ENCODE measurements at places on chromosomes 6 and 20.

DNA sequence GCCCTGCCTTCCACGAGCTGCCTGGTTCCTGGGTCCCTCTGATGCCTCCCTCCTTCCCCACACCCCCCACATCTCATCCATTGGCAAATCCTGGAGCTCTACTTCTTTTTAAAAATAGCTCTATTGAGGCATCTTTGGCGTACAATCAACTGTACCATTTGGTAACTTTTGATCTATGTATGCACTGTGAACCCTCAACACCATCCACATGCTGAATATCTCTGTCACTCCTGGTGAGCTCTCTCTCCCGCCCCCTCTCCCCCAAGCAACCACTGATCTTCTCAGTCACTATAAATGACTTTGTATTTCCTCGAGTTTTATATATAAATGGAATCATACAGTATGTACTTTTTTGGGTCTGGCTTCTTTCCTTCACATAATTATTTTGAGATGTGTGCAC, 22.4 kb upstream of the PMEPA1 start:
- DNase-seq, result no peak

DNA sequence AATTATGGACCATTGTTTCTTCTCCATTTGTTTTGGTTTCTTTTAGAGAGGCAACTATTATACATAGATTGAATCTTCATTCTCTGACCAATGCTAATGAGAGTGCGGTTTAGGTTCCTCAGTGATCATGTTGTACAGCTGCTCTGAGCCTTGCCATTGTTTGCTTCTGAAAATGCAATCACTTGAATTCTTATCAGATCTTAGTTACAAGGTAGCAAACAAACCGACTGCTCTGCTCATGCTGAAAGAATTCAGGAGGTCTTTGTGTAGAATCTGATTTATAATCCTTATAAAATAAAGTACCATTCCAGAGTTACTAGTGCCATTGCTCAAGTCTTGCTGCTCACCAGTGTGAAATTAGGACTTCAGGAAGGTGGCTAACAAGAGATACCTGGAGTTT, 569.1 kb upstream of the ID4 start:
- DNase-seq, result no peak

DNA sequence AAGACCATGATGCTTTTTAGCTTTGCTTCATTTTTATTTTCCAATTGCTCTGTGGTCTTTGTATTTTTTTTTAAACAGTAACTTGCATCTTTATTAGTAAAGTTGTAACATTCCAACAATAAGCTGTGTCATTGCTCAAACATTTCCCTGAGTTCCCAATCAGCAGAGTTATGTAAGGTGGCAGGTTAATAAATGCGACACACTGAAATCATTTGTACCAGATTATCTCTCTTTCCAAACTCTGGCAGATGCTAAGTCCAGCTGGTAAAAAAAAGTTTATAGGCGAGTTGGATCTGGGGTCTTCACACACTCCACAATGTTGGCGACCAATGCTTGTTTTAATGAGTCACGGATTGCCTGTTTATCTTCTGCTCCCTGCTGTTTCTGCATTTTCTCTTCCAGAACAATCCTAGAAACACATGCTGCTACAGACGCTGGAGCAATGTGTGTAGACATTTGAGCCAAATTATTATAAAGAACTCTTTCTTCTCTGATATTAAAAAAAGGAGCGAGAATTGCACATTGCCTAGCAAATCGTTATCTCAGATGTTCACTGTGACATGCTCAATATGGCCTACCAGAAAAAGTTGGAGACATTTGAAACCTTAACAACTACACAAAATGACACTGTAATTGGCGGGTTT, 113.6 kb upstream of the IFNGR1 start:
- DNase-seq, result no peak

DNA sequence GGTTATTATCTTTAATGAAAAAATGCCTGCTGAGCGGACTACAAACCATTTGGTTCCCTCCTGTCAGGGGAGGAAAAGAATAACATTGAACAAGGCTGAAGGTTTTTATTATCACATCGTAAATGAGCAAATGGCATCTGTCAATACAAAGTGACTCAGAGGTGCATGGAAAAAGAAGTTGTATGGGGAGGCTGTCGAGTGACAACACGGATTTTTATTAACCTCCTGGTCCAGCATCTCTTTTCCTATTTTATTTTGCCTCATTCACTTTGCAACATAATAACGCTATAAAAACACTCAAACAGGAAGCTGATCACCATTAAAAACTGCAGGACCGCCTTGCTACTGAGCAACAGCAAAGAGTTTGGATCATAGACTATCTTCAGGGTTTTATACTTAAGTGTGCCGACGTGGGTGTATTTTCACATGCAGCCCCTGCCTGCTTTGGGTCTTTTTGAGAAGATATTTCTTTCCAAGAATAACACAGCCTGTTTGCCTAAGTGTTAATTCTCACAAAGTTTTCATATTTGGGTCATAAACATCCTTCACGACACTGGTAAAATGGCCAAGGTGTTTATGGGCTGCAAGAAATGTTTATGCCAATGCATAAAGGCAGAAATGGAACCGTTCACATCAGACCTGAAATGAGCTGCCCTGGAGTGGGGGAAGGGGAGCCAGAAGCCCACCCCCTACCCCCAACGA, 132.1 kb upstream of the SALL4 start:
- no peak for DNase-seq

GRCh38 chr6:35214869-35215664, 1.3 kb downstream of the SCUBE3 start:
- no peak for DNase-seq

- peak; percentile 99 for DNase-seq
Measured at GRCh38 chr6:30781743-30782424, 37.5 kb upstream of the IER3 start.

DNA sequence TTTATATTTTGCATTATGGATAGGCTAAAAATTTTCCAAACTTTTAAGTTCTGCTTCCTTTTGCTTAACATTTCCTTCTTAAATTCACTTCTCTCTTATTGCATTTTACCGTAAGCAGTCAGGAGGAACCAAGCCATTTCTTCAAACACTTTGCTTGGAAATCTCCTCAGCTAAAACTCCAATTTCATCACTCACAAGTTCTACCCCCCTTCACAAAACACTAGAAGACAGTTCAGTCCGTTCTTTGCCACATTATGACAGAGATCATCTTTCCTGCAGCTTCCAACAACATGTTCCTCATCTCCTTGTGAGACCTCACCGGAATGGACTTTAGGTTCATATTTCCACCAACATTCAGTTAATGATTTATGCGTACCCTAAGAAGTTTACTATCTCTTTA, 79.2 kb upstream of the LY86 start:
- DNase-seq, result no peak

Data from RPMI8226 (cell line).